Uterus (tissue), 4 donors: ENCODE measurements at places on chromosomes 3 and 15.
A peak's percentile ranks its signal among the peaks of the same experiment; 100 is the strongest.

- DNase-seq, result no peak
- no peaks in the 10 kb centered on the region for H3K27me3 ChIP-seq
- H3K4me1 ChIP-seq, result no peaks in the 10 kb centered on the region
- H3K4me3 ChIP-seq, result no peak overlapping the region
- H3K27ac ChIP-seq, result no peak overlapping the region
Observed at GRCh38 chr3:89908711-89909213, 801.3 kb downstream of the EPHA3 start.

DNA sequence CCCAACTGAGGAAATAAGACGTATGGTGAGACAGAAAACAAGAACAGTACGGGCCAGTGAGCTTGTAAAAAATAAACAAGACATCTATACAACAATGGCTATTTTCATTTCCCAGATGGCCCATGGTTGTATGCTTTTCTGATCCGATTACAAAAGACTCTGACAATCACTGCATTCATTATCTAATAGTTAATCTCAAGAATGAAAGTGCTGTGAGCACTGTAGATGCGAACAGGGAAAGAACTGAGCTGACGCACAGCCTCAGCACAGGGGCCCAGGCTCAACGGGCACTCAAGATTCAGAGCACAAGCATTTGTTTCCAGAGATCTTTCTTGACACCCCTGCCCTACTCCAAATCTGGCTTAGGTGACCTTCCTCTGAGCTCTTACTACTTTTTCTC lies 6.9 kb downstream of the MTMR10 start:
- no peaks in the 10 kb centered on the region for H3K36me3 ChIP-seq
- H3K4me3 ChIP-seq, result no peak overlapping the region
- H3K27me3 ChIP-seq, result no peaks in the 10 kb centered on the region
- peak overlapping the region; percentile 18 for H3K27ac ChIP-seq

GRCh38 chr3:134477002-134477401 lies 8.8 kb downstream of the ANAPC13 start:
- no peak overlapping the region for H3K4me3 ChIP-seq
- H3K4me1 ChIP-seq, result no peaks in the 10 kb centered on the region

- DNase-seq, result no peak
- H3K36me3 ChIP-seq, result no peaks in the 10 kb centered on the region
- H3K4me1 ChIP-seq, result no peaks in the 10 kb centered on the region
- H3K4me3 ChIP-seq, result no peak overlapping the region
Observed at GRCh38 chr3:4001976-4002375, 202.7 kb downstream of the LRRN1 start.

GRCh38 chr3:12948891-12949711 lies 107.7 kb upstream of the RPL32 start:
- H3K4me1 ChIP-seq, result peaks cover 3% of the 10 kb centered on the region
- no peaks in the 10 kb centered on the region for H3K27me3 ChIP-seq
- H3K27ac ChIP-seq, result no peak overlapping the region
- no peak for DNase-seq

- no peak overlapping the region for H3K4me3 ChIP-seq
- no peaks in the 10 kb centered on the region for H3K36me3 ChIP-seq
- no peaks in the 10 kb centered on the region for H3K4me1 ChIP-seq
- DNase-seq, result no peak
- no peaks in the 10 kb centered on the region for H3K27me3 ChIP-seq
- H3K27ac ChIP-seq, result no peak overlapping the region
Observed at GRCh38 chr3:44031387-44032380, 210.0 kb upstream of the TOPAZ1 start.

DNA sequence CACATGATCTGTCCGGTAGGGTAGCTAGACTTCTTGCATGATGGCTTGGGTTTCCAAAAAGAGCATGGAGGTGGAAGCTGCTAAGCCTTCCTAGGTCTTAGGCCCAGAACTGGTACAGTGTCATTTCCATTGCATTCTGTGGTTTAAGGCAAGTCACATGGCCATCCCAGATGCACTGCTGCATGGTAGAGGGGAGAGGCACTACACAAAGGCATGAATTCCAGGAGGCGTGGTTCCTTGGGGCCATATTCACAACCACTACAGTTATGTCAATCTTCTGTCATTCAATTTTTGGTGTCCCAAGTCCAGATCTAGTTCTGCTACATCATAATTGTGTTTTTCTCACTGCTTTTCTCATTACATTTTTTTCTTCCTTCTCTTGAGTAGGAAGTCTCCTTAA lies 122.2 kb upstream of the CHRM5 start:
- no peak overlapping the region for H3K27ac ChIP-seq
- DNase-seq, result no peak
- no peaks in the 10 kb centered on the region for H3K4me1 ChIP-seq
- H3K4me3 ChIP-seq, result no peak overlapping the region
- no peaks in the 10 kb centered on the region for H3K27me3 ChIP-seq

GRCh38 chr15:72961346-72961745 lies 90.9 kb upstream of the NEO1 start:
- H3K4me1 ChIP-seq, result no peaks in the 10 kb centered on the region
- H3K27ac ChIP-seq, result no peak overlapping the region
- no peaks in the 10 kb centered on the region for H3K36me3 ChIP-seq
- H3K27me3 ChIP-seq, result no peaks in the 10 kb centered on the region
- H3K4me3 ChIP-seq, result no peak overlapping the region

GRCh38 chr3:38545550-38545949 lies 49.4 kb downstream of the EXOG start:
- no peaks in the 10 kb centered on the region for H3K27me3 ChIP-seq
- H3K27ac ChIP-seq, result no peak overlapping the region
- H3K4me1 ChIP-seq, result no peaks in the 10 kb centered on the region
- DNase-seq, result no peak

- no peak for DNase-seq
- no peak overlapping the region for H3K27ac ChIP-seq
- no peaks in the 10 kb centered on the region for H3K4me1 ChIP-seq
- H3K36me3 ChIP-seq, result no peaks in the 10 kb centered on the region
Observed at GRCh38 chr15:47908950-47909670, 191.8 kb downstream of the SEMA6D start.

- no peaks in the 10 kb centered on the region for H3K4me1 ChIP-seq
- H3K36me3 ChIP-seq, result no peaks in the 10 kb centered on the region
- peak overlapping the region; percentile 37 for H3K27ac ChIP-seq
- DNase-seq, result no peak
- no peak overlapping the region for H3K4me3 ChIP-seq
- H3K27me3 ChIP-seq, result no peaks in the 10 kb centered on the region
Observed at GRCh38 chr3:4814305-4814903, 164.8 kb upstream of the BHLHE40 start.

DNA sequence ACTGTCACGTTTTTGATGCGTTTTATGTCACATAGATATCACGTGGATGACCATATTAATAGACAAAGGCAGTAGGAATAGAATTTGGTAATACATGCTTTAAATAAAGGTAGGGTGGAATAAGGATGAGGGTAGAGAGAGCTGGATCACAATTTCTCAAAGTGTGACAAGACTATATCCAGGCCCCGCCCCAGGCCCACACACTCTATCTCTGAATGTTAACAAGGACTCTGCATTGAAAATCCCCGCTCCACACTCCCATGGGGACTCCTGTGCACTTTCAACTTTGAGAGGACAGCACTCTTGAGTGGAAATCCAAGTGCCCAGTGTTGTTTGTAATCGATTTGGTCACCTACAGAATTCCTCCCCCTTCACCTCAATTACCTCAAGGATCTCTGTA lies 31.4 kb downstream of the ETV5 start:
- no peak for DNase-seq
- H3K4me3 ChIP-seq, result no peak overlapping the region
- no peak overlapping the region for H3K27ac ChIP-seq

DNA sequence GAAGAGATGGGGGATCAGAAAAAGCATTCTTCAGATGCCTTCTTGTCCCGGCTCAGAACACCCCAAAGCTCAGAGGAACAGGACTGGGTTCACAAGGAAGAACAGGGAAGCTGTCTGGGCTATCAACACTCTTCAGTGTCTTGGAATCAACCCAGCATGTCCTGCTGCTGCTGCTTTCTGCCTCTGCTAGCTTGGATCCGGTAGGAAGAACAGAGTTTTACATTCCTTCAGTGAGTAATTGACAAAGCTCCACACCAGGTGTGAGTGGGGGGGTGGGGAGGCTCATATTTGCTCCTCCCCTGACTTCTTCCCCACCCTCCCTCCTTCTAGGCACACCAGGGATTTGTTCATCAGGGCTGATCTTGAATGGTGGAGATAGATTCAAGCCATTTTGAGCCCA lies 13.1 kb upstream of the ETV5 start:
- H3K4me1 ChIP-seq, result no peaks in the 10 kb centered on the region
- DNase-seq, result no peak
- H3K36me3 ChIP-seq, result no peaks in the 10 kb centered on the region
- H3K27ac ChIP-seq, result no peak overlapping the region

DNA sequence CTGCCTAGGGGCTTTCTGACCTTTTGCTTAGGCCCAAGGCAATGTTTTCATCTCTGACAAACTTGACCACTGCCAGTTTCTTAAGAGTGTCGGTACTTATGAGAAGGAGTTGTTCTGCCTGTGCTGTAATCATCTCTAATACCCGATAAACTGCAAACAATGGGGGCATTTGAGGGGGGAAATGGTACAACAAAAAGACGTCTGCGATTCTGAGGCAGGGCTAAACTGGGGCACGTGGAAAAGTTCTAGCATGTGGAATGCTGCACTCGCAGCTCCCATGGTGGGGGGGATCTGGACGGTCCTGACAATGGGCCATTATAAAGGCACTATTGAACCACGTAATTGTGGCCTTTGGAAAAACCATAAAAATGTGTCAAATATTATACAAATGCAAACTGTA lies 73.1 kb upstream of the SAMMSON start:
- no peaks in the 10 kb centered on the region for H3K36me3 ChIP-seq
- H3K27ac ChIP-seq, result no peak overlapping the region
- no peak overlapping the region for H3K4me3 ChIP-seq
- H3K4me1 ChIP-seq, result peaks cover 3% of the 10 kb centered on the region

GRCh38 chr3:50862221-50862620 lies 187.5 kb downstream of the DOCK3 start:
- H3K27me3 ChIP-seq, result no peaks in the 10 kb centered on the region
- DNase-seq, result no peak
- H3K27ac ChIP-seq, result no peak overlapping the region
- no peak overlapping the region for H3K4me3 ChIP-seq
- H3K36me3 ChIP-seq, result no peaks in the 10 kb centered on the region
- no peaks in the 10 kb centered on the region for H3K4me1 ChIP-seq

- no peak overlapping the region for H3K4me3 ChIP-seq
- no peak for DNase-seq
- no peaks in the 10 kb centered on the region for H3K27me3 ChIP-seq
- H3K36me3 ChIP-seq, result no peaks in the 10 kb centered on the region
- peaks cover 5% of the 10 kb centered on the region for H3K4me1 ChIP-seq
- no peak overlapping the region for H3K27ac ChIP-seq
Observed at GRCh38 chr3:149968216-149968615, 2.5 kb downstream of the PFN2 start.

- H3K4me3 ChIP-seq, result no peak overlapping the region
- H3K27ac ChIP-seq, result no peak overlapping the region
Observed at GRCh38 chr3:2510591-2511145, 412.0 kb downstream of the CNTN4 start.

DNA sequence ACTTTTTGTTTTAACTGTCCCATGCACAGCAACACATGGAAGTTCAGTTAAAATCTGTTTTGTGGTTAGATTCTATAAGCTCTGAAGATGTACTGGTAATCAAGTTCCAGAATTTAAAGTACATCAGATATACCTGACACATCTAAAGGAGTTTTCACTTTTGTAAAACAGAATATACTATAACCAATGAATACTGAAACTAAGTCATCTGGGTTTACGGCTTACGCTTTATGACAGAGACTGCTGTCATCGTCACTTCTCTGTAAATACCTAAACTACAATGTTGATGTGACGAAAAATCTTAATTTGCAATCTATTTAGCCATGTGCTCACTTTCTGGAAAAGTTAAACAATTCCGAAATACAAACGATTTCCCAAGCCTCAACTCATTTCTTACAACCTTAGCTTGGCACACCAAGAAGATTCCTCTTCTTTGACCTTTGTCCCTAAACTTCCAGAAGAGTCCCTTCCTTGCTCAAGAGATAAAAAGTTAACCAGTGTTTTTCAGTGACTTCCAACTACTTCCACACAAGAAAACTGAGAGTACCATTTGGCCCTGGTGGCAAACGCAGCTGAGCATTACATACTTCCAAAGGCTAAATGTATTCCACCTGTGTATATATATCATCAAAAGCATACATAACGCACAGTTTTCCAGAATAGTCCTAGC lies 56.8 kb upstream of the NEK10 start:
- H3K4me3 ChIP-seq, result no peak overlapping the region
- no peak overlapping the region for H3K27ac ChIP-seq
- no peak for DNase-seq
- H3K27me3 ChIP-seq, result no peaks in the 10 kb centered on the region
- H3K36me3 ChIP-seq, result no peaks in the 10 kb centered on the region
- H3K4me1 ChIP-seq, result no peaks in the 10 kb centered on the region

DNA sequence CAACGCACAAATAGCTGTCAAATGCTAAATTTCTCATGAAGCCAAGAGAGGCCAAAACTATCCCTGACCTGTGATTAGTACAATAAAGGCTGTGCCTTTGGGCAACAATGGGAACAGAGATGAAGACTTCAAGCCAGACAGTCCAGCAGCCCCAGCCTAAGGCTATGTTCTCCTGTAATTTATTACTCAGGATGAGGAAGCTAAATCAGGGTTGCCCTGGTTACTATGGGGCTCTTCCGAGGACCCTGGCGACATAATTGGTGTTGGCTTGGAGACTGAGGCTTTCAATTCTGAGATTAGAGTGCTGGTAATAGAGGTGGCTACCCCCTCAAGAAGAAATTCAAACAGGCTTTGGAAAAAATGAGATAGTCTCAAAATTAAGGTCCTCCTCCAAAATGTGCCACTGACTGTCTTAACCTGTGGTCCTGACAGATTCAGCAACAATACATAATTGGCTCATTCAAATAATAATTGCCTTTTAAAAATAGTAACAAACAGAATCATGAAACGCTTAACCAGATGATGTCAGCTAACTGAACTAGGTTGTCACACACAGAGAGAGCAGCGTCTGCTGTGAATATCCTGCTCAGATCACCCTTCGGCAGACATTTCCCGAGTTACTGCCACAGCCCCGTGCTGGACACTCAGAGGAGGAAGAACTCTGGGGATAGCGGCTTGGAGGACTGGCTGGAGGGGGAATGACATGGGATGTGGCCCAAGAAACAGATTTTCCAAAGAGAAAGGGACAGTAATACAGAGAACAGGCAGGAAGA lies 43.0 kb downstream of the NSMCE3 start:
- H3K4me3 ChIP-seq, result no peak overlapping the region
- no peaks in the 10 kb centered on the region for H3K36me3 ChIP-seq
- no peak overlapping the region for H3K27ac ChIP-seq
- H3K4me1 ChIP-seq, result no peaks in the 10 kb centered on the region
